ENCODE measurements at places on chromosomes 3 and 15. TPM values are rescaled to one million over a fixed set of nuclear protein-coding genes. Genes with fewer than 3 reads are reported as not detected.

DNA sequence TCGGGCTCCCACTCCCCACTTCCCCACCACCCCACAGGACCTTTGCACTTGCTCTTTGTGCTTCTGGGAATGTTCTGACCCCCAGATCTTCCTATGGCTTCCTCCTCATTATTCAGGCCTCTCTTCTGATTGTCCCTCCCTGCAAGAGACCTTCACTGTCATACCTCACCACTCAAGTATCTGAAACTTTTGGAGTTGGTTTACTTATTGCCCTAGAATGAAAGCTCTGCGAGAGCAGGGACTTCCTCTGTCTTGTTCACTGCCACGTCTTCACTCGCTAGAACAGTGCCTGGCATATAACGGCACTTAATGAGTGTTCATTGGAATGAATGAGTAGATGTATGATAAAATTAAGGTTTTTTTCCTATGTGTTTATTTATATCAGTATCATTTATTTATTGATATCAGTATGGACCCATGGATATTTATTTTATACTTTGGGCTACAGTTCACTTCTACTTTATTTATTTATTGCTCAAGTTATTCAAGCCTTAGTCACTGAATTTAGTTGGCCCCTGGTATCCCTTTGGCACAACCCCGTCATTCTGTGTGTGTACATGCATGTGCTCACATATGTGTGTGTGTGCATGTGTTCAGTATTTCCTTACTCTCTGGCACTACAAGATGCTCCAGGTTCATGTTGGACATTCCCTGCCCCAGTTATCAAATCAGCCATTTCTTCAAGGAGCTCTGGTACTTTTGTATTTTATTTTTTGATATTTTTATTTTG is 197.6 kb downstream of the THSD4 start:
- DNase-seq, result no peak

- no peak for DNase-seq
Observed at GRCh38 chr3:14188041-14188754, 9.6 kb downstream of the LSM3 start.

DNA sequence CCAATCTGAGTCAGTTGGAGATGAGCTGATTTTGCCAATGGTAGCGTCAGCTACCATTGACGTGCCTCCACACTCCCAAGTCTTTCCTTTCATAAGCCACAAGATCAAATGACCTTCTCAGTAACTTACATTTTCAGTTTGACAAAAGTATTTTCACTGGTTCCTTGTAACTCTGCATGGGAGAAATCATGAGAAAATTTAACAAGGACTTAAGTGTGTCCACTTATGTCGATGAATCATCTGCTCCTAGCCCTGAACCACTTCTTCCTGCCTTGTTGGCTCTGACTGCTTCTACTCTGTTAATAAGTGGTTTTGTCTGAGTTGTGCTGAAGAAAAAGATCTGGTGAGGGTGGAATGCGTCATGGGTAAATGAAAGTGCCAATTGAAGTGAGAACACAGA is 101.2 kb downstream of the NFKBIZ start:
- DNase-seq, result peak; percentile 15

GRCh38 chr15:27094235-27094634 is 123.3 kb downstream of the GABRG3 start:
- no peak for DNase-seq

- DNase-seq, result no peak
Observed at GRCh38 chr3:115980709-115981108, 357.4 kb downstream of the GAP43 start.

GRCh38 chr3:110984456-110985250 is 87.0 kb upstream of the NECTIN3 start:
- DNase-seq, result no peak

DNA sequence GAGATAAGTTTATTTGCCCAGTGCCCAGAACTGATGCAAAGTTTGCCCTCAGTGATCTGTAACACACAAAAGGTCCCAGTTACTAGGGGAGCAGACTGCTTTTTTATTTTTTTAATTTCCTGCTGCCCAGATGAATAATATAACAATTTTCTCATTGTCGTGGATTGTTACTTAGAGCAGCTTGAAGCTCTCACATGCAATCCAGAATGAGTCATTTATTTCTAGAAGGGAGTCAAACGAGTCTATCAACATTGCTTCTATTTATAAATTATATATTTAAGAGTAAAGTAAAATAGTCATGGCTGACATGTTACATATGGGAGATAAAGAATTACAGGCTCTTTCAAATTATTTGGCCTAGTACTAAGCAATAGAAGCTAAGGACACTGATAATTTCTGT is 41.3 kb downstream of the MEIS2 start:
- no peak for DNase-seq

- no peak for DNase-seq
Observed at GRCh38 chr15:33310481-33311311, at the start of gene RYR3. TSS of gene RYR3 (plus strand) at chr15:33310967. CDS start at chr15:33311046, 79 bp downstream.

DNA sequence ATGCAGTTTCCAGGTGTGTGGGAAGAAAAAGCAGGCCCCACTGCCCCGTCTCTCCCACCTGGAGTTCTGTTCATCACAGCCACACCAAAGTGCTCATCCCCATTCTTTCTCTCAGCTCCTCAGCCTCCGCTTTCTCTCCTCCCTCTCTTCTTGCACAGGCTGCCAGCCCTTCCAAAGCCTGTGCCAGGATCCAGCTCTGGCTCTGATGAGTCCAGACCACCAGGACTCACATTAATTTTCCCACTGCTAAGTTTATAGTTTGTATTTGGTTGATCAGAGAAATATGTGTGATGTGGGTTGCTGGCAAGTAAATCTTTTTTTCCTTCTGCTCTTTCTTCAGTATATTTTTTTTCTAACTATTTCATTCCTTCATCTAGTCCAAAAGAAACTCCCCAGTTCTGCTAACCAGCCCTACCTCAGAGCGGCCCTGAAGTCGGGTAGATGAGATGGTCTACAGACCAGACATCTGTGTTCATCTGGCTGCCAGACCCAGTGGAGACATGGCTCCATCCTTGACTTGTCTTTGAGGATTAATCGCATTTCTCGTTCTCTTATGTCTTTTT is 49.8 kb downstream of the BOC start:
- DNase-seq, result no peak

DNA sequence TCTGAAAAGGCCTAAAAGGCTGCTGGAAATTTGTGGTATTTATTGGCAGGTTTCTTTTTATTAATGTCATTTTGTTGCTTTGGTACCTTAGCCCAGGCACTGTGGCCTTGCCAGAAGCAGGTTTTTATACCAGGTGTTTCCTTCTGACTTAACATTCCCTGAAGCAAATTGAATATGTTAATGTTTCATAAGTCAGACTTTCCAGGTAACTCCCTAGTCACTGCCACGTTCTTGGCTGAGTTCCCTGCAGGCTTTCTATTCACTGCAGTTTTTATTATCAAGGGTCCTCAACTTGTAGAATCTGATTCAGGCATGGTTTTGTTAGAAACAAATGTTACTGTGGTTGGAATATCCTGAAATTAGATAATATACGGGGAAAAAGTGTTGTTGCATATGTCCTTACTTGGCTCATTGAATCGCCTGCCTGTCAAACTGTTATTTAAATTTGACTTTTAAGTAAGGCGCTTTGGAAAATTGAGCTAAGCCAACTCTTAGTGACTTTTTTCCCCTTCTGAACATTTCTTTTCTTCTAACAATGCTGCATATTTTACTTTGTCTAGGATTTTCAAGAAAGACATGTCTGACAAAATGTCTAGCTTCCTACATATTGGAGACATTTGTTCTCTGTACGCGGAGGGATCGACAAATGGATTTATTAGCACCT is 22.9 kb downstream of the ITPR1 start:
- DNase-seq, result no peak

DNA sequence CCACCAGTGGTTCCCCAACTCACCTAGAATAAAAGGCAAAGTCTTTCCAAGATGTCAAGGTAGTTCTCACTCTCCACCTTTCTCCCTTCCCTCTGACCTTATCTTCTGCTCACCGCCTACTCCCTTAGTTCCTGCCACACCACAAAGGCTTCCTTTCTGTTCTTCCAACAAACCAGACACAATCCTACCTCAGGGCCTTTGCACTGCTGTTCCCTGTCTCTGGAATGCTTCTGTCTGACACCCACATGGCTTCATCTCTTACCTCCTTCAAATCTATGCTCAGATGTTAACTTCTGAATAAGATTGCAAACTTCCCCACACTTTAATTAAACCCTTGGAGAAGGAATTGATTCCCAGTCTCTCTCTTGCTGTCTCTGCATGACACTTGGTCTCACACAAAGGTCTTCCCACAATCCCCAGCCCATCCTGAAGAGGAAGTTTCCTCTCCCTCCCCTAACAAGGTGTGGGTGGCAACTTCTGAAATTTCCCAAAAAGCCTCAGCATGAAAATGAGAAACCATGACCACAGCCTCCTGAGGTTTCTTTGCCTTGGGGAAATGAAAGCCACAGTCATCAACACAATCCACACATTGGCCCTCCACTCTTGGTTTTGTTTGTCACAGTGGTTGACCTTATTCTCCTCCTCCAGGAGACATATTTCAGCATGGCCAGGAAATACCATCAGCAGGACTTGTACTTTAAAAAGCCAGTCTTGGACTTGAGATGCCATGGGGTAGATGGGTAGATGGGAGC is 3.0 kb upstream of the RYK start:
- no peak for DNase-seq

DNA sequence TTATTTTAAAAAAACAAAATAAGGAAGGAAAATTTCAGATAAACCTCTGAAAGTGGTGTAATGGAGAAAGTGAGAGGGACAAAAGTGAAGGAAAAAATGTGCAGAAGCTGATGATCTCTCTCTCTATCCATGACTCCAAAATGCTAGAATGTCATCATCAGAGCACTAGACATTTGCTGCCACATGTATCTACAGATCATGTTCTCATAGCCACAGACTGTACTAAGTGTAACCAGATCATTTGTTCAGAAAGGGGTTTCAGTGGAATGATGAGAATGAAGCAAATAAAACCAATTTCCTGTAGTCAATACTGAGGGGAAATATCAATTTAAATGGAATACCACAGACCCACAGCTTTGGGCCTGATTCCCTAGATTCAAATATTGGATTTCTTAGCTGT is 104.3 kb upstream of the CHMP2B start:
- DNase-seq, result no peak

GRCh38 chr3:184405075-184406030 is 25.5 kb downstream of the CHRD start:
- no peak for DNase-seq

GRCh38 chr15:88932271-88932874 is 19.2 kb upstream of the MFGE8 start:
- no peak for DNase-seq

DNA sequence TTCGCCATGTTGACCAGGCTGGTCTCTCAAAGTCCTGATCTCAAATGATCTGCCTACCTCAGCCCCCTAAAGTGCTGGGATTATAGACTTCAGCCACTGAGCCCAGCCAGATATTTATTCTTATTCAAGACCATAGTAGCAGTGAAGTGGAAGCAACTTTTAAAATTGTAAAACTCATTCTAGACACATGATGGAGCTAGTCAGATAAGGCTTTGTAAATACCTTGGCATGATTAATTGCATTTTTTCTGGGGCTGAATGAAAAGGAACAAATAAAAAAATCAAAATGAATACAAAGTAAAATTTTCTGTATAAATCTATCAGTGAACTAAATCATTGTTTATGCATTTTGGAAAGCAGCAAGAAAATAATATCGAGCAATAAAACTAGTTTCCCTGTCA is 4.1 kb upstream of the MYO1E start:
- DNase-seq, result no peak

DNA sequence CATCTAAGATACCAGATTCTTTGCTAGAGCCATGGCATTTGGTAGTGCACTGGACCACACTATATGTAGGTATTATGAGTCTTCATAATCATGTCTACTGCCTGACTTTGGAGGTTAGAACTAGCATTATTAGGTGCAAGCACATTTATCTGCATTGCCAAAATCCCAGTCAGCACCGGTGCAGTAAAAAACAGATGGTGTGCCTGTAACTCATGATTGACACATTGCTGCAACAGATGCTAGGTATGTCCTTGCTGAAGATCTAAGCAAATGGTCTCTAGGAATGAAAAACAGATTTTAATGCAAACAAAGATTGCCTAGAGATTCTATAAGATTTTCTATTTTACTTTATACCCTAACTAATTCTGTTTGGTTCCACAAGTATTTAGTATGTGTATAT is 47.7 kb downstream of the MYO5A start:
- DNase-seq, result no peak

DNA sequence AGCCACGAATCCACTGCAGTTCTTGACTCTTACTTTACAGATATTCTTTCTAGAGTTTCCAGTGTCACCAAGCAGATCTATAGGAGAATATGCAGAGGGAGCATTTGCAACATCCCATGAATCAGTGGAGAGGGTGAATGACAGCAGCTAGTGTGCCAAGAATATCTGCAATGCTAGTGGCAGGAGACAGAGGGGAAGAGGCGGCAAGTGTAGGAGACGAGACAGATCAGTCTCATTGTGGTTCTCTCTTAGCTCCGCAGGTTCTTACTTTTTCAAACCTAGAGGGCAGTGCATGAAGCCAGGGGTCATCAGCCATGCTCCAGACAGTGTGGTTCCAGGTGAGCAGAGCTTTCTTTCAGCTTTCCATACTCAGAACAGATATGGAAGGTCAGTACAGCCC is 744 bp downstream of the ZNF619 start:
- no peak for DNase-seq

GRCh38 chr15:74264081-74264501 is 28.0 kb downstream of the CCDC33 start:
- DNase-seq, result no peak

GRCh38 chr15:90087454-90088154 is 14.7 kb downstream of the IDH2 start:
- peak; percentile 42 for DNase-seq

DNA sequence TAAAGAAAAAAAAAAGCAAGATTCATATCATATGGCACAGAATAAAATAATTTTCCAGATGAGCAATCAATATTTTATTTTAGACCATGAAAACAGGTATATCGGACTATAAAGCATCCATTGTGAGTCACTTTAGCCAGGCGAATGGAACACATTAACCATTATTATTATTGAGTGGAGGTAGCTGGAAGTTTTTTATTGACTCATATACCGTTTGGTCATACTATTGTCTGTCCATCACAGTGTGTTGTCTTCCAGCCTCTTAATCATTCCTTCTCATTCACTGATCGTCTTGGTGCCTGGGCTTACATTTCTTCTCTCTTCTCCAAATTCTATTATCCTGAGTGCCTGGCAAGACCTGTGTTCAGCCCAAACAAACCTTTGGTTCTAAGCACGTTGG is 634.8 kb downstream of the MECOM start:
- DNase-seq, result no peak

GRCh38 chr3:9135526-9135925 is 113.9 kb downstream of the SRGAP3 start:
- DNase-seq, result no peak

NR1I2 gene
- total RNA-seq, result 1.4 TPM

XCR1 gene
- not detected for total RNA-seq

GHRL gene
- 0.38 TPM for total RNA-seq

SLC28A2 gene
- not detected for total RNA-seq

CLRN1 gene
- total RNA-seq, result not detected

GOLIM4 gene
- total RNA-seq, result 6.1 TPM

C3orf85 gene
- not detected for total RNA-seq

TLR9 gene
- total RNA-seq, result 0.85 TPM

SLC6A20 gene
- total RNA-seq, result not detected

LRTM1 gene
- total RNA-seq, result not detected

All from activated naive CD8-positive, alpha-beta T cell treated with anti-CD3 and anti-CD28 coated beads for 36 hours (primary cell).